ENCODE measurements at places on chromosomes 3 and 15. TPM values are rescaled to one million over a fixed set of nuclear protein-coding genes. Genes with fewer than 3 reads are reported as not detected.

Gene CDC25A
- 126 TPM for total RNA-seq

- H3K36me3 ChIP-seq: no peaks in the 10 kb centered on the region
- DNase-seq: no peak
- H3K4me3 ChIP-seq: no peak overlapping the region
- H3K4me1 ChIP-seq: no peaks in the 10 kb centered on the region
- no peaks in the 10 kb centered on the region for H3K27me3 ChIP-seq
- H3K27ac ChIP-seq: no peak overlapping the region
Measured at GRCh38 chr3:150490277-150490986, 55.9 kb downstream of the SERP1 start.

GRCh38 chr3:153680526-153680925 lies 440.7 kb upstream of the ARHGEF26 start:
- no peaks in the 10 kb centered on the region for H3K27me3 ChIP-seq
- no peaks in the 10 kb centered on the region for H3K36me3 ChIP-seq
- no peak overlapping the region for H3K27ac ChIP-seq
- no peaks in the 10 kb centered on the region for H3K4me1 ChIP-seq
- no peak overlapping the region for H3K4me3 ChIP-seq
- DNase-seq: no peak

Gene ARL6
- 13.0 TPM for total RNA-seq

DNA sequence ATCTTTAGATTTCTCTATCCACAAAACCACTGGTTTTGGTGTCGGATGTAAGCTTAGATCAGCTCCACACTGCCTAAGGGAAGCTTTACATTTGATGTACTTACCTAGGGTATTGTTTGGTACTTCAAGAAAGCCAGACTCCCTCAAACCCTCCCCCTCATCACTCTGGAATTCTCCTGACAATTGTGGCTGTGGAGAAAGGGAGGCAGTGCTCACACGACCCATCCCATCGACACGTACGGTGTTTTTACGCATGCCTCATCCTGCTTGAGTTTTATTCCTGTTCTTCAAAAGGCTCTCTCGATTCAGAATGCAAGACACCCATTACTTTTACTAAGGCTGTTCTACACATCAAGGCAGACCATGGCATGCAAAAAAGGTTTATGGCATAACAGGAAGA lies 67.3 kb upstream of the ONECUT1 start:
- no peaks in the 10 kb centered on the region for H3K36me3 ChIP-seq
- no peak overlapping the region for H3K4me3 ChIP-seq
- 0 out of 2 replicates have a peak, but pooled peaks cover 2% of the 10 kb centered on the region for H3K27me3 ChIP-seq

DNA sequence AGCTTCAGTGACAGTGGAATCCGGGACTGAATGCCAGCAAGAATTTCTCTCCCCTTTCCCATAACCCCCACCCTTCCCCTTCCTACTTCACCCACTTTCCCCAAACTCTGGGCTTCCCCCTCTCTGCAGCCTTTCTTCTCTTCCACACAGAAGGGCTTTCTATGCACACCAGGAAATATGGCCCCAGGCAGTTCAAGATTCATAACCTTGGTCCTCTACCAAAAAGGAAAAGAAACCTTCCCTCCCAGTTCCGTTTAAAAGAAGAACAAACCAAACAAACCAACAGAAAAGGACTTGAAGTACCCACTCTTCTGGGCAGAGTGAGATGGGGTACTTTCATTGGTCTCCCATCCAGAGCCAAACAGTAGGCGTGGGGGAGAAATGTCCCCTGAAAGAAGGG lies 68.8 kb upstream of the ABHD2 start:
- DNase-seq: no peak
- no peaks in the 10 kb centered on the region for H3K36me3 ChIP-seq
- 0 out of 2 replicates have a peak overlapping the region, but pooled peaks have one; percentile 72 for H3K27ac ChIP-seq

Gene GABRG3
- total RNA-seq: 0.50 TPM

GRCh38 chr3:178676077-178676476 lies 139.8 kb downstream of the KCNMB2 start:
- no peaks in the 10 kb centered on the region for H3K36me3 ChIP-seq
- H3K27ac ChIP-seq: no peak overlapping the region
- H3K27me3 ChIP-seq: no peaks in the 10 kb centered on the region
- DNase-seq: no peak
- no peaks in the 10 kb centered on the region for H3K4me1 ChIP-seq

Gene VEPH1
- 31.8 TPM for total RNA-seq

DNA sequence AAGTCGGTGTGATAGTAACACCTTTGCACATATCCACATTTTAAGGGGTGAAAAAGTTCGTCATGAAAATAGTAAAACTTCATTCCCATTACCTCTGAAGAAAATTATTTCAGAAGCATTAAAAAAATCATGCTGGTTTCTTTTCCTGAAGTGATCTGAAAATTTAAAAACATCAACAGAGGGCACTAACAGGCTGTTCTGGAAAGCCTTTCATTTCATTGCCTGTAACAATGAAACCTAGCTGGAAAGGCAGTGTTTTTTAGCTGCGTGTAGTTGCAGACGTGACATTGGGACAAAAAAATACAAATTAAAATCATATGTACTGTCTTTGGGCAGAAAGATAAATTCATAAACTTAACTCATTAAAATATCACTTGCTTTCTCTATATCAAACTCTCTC lies 993.8 kb downstream of the GBE1 start:
- no peaks in the 10 kb centered on the region for H3K4me1 ChIP-seq
- DNase-seq: peak; percentile 17
- no peaks in the 10 kb centered on the region for H3K36me3 ChIP-seq
- H3K27ac ChIP-seq: no peak overlapping the region

Gene SCG5
- total RNA-seq: 48.1 TPM

DNA sequence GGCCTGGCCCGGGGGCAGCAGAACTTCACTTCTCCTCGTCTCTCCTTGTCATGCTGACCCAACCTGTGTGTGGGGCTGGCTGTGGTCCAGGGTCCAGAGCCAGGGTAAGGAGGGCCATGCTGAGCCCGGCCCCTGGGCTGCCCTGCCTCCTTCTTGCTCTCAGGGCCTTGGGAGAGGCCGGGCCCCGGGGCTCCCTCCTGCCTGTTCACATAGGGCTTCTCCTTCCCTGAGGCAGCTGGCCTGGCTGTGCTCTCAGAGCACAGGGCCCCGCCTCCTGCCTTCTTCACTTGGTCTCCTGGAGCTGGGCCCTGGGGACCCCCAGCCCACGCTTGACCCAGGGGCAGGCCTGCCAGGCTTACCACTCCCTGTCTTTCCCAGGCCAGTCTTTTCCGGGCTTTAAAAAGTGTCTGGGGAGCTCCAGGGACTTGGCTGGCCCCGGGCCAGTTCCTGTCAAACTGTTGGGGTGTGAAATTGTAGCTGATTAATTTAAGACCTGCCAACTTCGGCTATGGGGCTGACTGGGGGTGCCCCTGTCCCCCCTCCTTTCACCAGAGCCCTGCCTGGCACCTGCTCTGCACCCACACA lies 11.8 kb downstream of the PLXNA1 start:
- no peak for DNase-seq
- H3K4me3 ChIP-seq: no peak overlapping the region
- H3K27me3 ChIP-seq: no peaks in the 10 kb centered on the region
- no peaks in the 10 kb centered on the region for H3K4me1 ChIP-seq

- H3K27me3 ChIP-seq: no peaks in the 10 kb centered on the region
- H3K4me1 ChIP-seq: no peaks in the 10 kb centered on the region
- H3K36me3 ChIP-seq: no peaks in the 10 kb centered on the region
Measured at GRCh38 chr3:77313843-77314242, 273.9 kb downstream of the ROBO2 start.

Gene ANKRD34C
- not detected for total RNA-seq

GRCh38 chr3:63706321-63707085 lies 54.0 kb downstream of the SNTN start:
- DNase-seq: no peak
- H3K4me1 ChIP-seq: no peaks in the 10 kb centered on the region
- no peak overlapping the region for H3K4me3 ChIP-seq
- no peaks in the 10 kb centered on the region for H3K36me3 ChIP-seq
- H3K27ac ChIP-seq: no peak overlapping the region

- H3K27me3 ChIP-seq: no peaks in the 10 kb centered on the region
- H3K4me3 ChIP-seq: no peak overlapping the region
- peaks cover 17% of the 10 kb centered on the region for H3K4me1 ChIP-seq
- H3K36me3 ChIP-seq: no peaks in the 10 kb centered on the region
Measured at GRCh38 chr3:9901967-9902366, 681 bp upstream of the IL17RE start.

Gene IL5RA
- not detected for total RNA-seq

Gene PDZRN3
- 11.0 TPM for total RNA-seq

Gene CHRM5
- total RNA-seq: not detected

GRCh38 chr3:183050706-183051105 lies 48.6 kb downstream of the MCCC1 start:
- H3K27ac ChIP-seq: no peak overlapping the region
- H3K36me3 ChIP-seq: peaks cover 10% of the 10 kb centered on the region
- no peaks in the 10 kb centered on the region for H3K27me3 ChIP-seq
- H3K4me1 ChIP-seq: no peaks in the 10 kb centered on the region
- no peak overlapping the region for H3K4me3 ChIP-seq

DNA sequence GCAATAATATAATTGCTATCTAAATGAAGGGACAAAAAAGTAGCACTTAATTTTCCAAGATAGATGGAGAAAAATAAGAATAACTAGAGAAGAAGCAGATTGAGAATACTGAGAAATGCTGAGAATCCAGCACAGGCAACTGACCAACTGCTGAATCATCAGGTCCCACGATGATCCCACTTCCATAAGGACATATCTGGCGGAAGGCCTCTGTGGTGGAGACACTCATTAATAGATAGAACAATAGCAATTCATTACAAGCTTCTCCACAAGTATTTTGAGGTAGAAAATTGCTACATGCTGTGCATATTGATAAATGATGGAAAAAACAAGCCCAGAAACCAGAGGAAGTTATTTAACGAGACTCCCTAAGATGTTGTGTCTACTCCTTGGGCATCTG lies 105.9 kb downstream of the DUT start:
- H3K4me3 ChIP-seq: no peak overlapping the region
- DNase-seq: no peak
- no peaks in the 10 kb centered on the region for H3K36me3 ChIP-seq
- no peak overlapping the region for H3K27ac ChIP-seq
- no peaks in the 10 kb centered on the region for H3K27me3 ChIP-seq

DNA sequence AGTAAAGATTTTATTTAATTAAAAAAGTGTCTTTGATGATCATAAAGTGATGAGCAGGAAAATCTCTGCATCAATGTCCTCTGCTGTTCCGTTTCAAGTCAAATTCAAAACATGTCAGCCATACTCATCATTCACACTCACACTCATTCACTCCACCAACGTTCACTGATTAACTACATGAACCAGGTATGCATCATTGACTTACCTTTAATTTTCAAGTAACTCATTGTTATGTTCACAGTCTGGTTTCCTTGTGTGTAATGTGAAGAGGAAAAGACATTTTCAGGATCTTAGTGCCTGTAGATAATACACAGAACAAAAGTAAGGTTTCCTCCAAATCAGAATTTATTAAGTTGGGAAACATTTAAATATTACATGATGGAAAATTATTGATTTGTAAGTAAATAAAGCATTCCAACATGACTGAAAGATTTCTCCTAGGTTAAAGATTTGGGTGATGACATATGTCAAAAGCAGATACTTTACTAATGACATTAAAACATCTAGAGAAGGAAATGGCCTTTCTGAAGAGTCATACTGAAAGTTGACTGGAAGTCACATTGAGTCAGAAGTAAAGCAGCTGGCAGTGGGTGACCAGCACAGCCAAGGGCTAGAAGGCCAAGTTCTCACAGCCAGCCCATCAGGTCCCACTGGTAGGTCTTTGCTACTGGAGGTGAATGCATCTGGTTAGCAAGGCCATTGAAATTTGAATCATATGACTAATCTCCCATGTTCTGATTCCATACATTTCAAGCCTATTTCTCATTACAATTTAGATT lies 251.9 kb downstream of the CDIN1 start:
- H3K4me1 ChIP-seq: no peaks in the 10 kb centered on the region
- no peak overlapping the region for H3K4me3 ChIP-seq
- DNase-seq: no peak
- no peaks in the 10 kb centered on the region for H3K27me3 ChIP-seq
- no peak overlapping the region for H3K27ac ChIP-seq

DNA sequence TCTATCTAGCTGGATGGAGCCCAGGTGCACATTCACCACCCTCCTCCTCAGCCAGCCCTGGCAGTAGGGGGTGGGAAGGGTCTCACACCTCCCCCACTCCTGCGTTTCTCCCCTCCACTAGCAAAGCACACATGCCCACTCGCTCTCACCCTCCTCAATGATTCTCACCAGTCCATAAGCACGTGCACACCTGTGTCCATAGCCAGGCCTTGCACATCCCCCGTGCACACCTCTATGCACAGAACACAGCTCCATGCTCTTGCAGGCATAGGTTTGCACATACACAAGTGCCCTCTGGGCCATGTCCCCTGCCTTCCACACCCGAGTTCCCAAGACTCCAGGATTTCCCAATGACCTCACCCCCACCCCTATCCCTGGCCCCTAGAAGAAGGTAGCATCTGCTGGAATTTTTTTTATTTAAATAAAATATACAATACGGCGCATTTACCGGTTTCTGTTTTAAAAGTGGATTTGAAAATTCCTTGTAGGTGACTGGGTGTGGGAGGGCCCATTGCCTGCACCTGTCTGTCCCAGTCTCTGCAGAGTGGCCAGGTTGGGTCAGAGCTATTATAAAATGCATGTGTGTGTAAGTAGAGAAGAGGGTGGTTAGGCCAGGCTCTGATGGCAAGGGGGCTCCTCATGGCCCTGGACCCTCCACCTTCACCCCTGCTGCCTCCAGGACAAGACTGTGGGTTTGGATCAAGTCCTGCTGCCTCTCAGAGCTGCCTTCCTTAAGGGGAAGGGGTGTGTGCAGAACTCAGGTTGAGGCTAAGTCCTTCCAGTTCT lies 49.1 kb downstream of the HCN4 start:
- no peak overlapping the region for H3K4me3 ChIP-seq
- no peaks in the 10 kb centered on the region for H3K27me3 ChIP-seq
- H3K27ac ChIP-seq: no peak overlapping the region
- no peaks in the 10 kb centered on the region for H3K36me3 ChIP-seq
- H3K4me1 ChIP-seq: peaks cover 4% of the 10 kb centered on the region
- DNase-seq: no peak

- H3K4me3 ChIP-seq: no peak overlapping the region
- no peaks in the 10 kb centered on the region for H3K36me3 ChIP-seq
- H3K27me3 ChIP-seq: no peaks in the 10 kb centered on the region
- no peak overlapping the region for H3K27ac ChIP-seq
Measured at GRCh38 chr3:22098021-22098420, 347.0 kb upstream of the ZNF385D start.

GRCh38 chr3:186603159-186603558 lies 9.7 kb upstream of the AHSG start:
- H3K27ac ChIP-seq: no peak overlapping the region
- no peaks in the 10 kb centered on the region for H3K27me3 ChIP-seq
- no peaks in the 10 kb centered on the region for H3K4me1 ChIP-seq
- DNase-seq: no peak

GRCh38 chr15:77081971-77082370 lies 11.1 kb upstream of the TSPAN3 start:
- H3K4me1 ChIP-seq: no peaks in the 10 kb centered on the region
- H3K4me3 ChIP-seq: no peak overlapping the region
- H3K27ac ChIP-seq: no peak overlapping the region
- DNase-seq: no peak

- H3K4me3 ChIP-seq: no peak overlapping the region
- no peaks in the 10 kb centered on the region for H3K27me3 ChIP-seq
- peaks cover 36% of the 10 kb centered on the region for H3K4me1 ChIP-seq
- DNase-seq: peak; percentile 83
- peak overlapping the region; percentile 61 for H3K27ac ChIP-seq
Measured at GRCh38 chr3:99896482-99896881, 78.8 kb downstream of the CMSS1 start.

- DNase-seq: peak; percentile 87
- no peaks in the 10 kb centered on the region for H3K27me3 ChIP-seq
- H3K27ac ChIP-seq: peak overlapping the region; percentile 12
- H3K36me3 ChIP-seq: no peaks in the 10 kb centered on the region
Measured at GRCh38 chr15:67013696-67014095, 51.7 kb upstream of the SMAD3 start.

All from GM23338 (cell line).